ENCODE measurements at places on chromosomes 2 and 18.
A peak's percentile ranks its signal among the peaks of the same experiment; 100 is the strongest.

- no peak for DNase-seq
Measured at GRCh38 chr2:76839826-76840225, 682.4 kb downstream of the LRRTM4 start.

DNA sequence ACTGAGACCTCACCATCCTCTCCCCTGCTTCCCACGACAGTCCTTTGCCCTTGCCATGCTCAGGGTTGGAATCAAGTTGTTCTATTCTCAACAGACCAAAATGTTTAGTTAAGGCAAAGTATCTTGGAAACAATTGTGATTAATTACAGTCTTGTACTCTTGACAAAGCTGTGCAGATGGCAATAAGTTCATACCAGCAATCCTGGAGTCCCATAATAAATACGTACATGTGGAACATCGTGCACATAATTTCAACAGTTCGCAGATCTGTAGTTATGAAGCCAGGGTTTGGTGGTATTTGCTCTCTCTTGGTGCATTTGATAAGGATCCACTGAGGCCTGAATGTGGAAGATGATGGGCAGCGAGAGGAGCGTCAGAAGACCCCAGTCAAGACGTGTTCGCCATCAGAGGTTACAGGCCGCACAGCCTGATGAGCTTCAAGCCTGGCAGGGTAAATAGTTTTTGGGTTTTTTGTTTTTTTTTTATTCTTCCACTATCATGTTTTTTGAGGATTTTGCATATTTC is 52.9 kb upstream of the EML6 start:
- no peak for DNase-seq

- DNase-seq: no peak
Measured at GRCh38 chr18:21763846-21764646, 23.5 kb downstream of the MIB1 start.

- DNase-seq: peak; percentile 63
Measured at GRCh38 chr2:73982140-73982617, 2.5 kb upstream of the TET3 start.

DNA sequence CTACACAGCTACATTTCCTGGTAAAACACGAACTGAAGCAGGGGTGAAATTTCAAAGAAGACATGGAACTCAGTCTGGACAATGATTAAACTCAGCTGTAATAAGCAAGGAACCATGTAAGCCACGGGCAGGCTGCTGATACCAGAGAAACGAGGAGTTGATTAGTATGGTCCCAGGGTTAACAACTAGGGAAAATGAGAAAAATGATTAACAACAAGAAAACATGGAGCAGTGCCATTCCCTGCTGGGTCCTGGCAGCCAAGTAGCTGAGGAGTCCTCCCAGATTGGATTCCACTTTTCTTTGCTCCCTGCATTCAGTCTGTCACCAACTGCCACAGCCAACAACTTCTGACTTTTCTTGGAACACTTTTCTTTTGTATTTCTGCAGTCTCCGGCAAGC is 517.0 kb upstream of the KLHL29 start:
- no peak for DNase-seq

- DNase-seq: no peak
Measured at GRCh38 chr2:62471816-62472215, 34.2 kb downstream of the TMEM17 start.

- DNase-seq: no peak
Measured at GRCh38 chr2:109060496-109060895, 68.5 kb upstream of the SH3RF3 start.

DNA sequence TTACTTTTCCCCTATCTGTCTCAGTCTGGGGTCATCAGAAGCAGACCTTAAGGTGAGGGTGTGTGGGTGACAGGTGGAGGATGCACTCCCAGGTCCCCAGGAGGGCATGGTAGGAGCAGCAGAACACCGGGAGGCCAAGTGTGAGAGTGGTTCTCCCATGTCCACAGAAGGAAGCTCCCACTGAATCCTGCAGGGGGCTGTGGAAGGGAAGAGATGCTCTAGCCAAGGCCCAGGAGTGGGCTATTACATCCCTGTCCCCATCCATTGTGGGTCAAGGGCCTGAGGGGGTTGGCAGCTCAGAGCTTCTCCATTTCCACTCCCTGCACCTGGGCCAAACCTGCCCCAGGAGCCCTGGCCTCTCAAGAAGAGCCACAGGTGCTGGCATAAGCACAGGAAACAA is 86.4 kb upstream of the KCNE4 start:
- DNase-seq: no peak

GRCh38 chr2:222982010-222982908 is 69.7 kb upstream of the KCNE4 start:
- DNase-seq: peak; percentile 28

DNA sequence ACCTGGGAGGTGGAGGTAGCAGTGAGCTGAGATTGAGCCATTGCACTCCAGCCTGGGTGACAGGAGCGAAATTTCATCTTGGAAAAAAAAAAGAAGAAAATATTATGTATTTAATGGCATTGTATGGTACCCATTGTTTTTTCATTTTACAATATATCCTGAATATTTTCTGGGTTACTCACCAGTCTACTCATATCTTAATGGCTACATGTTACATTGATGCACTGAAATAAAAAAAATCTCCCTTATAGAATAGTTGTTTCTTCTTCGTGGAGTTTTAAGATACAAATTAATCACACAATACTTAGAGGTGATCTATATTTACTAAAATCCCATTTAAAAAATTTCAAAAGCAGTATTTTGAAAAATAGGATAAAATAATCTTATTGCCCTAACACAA is 66.3 kb upstream of the XPO1 start:
- DNase-seq: no peak

- no peak for DNase-seq
Measured at GRCh38 chr2:20762945-20763683, 59.8 kb downstream of the LDAH start.

DNA sequence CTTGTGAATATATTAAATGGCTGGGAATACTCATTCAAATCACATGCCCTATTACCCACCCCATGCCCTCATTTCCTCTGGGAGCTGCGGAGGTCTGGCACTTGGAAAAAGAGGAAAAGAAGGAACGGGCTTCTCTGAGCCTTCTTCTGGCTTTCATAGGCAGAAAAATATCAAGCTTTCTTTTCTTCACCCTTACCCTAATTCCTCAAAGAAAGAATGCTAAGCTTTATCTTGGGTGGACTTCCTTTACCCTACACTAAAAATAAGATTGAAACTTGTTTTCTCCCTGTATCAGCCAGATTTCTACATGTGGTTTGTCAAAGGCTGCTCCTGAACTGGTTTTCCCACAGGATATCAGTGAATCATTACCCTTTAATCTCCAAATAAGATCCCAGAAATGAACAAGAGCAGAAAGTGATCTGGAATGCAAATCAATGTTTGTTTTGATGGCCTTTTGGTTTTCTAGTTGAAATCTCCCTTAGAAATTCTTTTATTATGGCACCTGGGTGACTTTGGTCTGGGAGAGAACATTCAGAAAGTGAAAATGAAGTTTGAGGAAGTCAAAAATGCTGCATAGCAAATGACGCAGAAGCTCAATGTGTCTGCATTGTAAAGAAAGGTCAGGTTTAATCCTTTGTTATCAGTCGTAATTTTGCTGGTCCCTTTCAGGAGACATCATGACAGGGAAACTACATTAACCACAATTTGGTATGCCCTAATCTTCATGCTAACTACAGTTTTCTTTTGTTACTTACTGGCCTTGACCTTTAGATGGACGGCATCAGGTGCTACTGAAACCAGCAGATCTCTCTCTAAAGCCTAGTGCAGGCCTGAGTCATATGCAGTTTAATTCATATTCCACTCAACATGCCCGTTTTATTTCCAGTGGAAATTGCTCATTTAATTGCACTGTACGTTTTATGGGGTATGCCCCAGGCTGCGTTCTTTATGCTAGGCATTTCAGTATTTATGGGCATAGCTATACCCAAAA is 46.6 kb upstream of the HNRNPA3 start:
- peak; percentile 50 for DNase-seq

DNA sequence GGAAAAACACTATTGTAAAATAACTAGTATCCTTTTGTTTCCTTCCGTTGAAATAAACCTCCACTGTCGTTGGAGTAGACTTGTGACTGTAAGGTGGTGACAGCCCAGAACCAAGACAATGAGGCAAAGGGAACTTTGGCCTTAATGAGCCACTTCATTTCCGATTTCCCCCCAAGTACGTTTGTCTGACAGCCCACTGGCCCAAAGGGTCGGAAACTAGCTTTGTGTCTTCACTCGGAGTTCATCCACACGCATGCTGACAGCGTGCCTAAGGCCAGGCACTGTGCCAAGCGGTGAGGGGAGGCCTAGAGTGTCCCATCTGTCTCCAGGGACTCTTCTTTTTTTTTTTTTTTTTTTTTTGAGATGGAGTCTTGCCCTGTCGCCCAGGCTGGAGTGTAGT is 21.0 kb downstream of the HJURP start:
- DNase-seq: no peak

- DNase-seq: no peak
Measured at GRCh38 chr2:98932778-98933343, 3.2 kb downstream of the CRACDL start.

DNA sequence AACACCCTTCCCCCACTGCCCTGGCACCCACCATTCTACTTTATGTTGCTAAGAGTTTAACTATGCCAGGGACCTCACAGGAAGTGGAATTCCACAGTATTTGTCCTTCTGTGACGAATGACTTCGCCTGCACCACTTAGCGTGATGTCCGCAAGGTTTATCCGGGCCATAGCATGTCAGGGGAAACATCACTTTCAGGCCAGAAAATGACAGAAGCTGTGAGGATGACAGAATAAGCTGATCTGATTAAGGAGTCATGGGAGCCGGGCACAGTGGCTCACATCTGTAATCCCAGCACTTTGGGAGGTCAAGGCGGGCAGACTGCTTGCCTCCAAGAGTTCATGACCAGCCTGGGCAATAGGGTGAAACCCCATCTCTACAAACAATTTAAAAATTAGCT is 248.8 kb downstream of the EIPR1 start:
- no peak for DNase-seq

GRCh38 chr2:27501042-27501441 is 4.4 kb downstream of the GCKR start:
- DNase-seq: no peak

- DNase-seq: no peak
Measured at GRCh38 chr2:117308861-117309770, 505.4 kb upstream of the DDX18 start.

DNA sequence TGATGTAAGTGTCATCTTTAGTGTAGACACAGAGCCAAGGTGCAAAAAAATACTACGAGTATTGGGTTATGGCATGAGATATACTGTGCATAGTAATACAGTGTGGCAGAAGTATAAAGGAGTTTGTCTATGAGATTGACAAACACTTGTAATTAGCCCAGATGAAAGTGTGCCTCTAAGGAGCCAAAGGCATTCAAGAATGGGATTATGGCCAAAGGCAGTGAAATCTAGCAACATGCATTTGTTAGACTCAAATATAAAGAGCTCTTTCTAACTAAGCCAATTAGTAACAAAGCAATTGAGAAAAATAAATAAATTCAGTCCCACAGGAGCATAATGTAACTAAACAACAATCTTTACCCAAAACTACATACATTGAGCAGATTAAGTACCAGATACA is 1761.8 kb downstream of the SUCLG1 start:
- DNase-seq: no peak

- no peak for DNase-seq
Measured at GRCh38 chr2:12965540-12966269, 249.0 kb downstream of the TRIB2 start.

- no peak for DNase-seq
Measured at GRCh38 chr2:39705638-39706037, 39.9 kb downstream of the TMEM178A start.

GRCh38 chr2:240412975-240413812 is 22.3 kb upstream of the GPC1 start:
- DNase-seq: no peak

Measured in colonic mucosa (tissue), 4 donors.